Neural crest cell (in vitro differentiated cells): ENCODE measurements at places on chromosomes 6 and 20.

DNA sequence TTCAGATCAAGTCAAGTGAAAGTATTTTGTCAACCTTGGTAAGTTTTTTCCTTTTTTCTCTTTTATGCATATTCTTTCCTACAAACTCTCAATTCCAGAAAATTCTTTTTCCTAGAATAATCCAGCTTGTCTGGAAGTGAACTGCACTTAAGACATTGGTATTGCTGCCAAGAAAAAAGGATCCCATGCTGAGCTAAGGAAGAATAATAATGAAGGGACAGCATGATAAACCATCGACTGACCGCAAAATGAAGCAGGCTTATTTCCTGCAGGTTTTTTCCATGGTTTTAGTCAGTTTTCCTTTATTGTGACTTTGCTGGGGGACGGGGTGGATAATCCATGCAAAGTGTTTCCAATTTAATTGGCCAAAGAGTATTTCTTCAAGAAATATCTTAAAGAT lies 857.6 kb upstream of the SLC35B3 start:
- no peak for DNase-seq

GRCh38 chr6:143176090-143177021 lies 115.7 kb downstream of the AIG1 start:
- DNase-seq = no peak

DNA sequence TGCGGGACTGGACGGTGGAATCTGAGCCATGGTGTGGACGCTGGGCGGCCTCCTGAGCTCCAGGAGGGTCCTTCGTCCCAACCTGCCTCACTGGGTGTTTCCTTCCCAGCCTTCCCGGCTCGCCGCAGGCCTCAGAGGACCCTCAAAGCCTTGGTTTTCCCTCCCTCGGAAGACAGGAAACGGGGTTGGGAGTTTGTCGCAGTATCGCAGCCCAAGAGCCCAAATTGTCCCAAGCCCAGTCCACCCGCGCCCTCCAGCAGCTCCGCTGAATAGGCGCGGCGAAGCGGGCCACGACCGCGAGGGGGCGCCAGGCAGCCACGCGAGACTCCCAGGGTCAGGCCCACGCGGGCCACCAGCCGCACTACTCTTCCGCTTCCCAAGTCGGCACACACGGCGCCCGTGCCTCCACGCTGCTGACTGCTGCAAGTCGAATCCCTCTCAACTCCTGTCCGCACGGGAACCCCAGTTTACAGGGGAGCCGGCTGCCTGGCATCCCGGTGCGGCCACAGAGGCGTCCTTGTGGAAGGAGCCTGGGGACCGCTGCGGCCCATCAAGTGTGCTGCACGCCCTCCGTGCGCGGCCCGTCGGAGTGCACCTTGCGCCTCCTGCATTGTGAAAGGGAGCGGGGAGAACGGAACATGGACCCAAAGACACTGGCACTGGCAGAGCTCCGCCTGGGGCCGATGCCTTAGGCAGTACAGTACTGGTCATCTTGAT lies 40.4 kb upstream of the HMGA1 start:
- DNase-seq = peak; percentile 80

DNA sequence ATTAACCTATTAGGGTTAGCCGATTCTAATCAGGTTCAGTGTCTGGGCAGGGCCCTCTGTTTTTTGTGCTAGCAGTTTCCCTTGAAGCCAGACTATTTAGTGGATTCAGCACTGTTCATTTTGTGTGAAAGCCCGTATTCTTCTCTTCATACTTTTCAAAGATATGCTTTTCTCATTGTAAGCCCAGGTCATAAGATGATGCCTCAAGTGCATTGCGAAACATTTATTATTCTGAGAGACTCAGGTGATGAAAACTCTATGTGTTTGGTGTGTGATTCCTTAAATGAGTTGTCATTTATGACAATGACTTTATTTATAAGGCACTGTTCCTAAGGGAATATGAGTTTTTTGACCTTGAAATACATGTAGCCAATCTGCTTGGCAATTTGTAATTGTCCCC lies 851.0 kb upstream of the FLRT3 start:
- no peak for DNase-seq

DNA sequence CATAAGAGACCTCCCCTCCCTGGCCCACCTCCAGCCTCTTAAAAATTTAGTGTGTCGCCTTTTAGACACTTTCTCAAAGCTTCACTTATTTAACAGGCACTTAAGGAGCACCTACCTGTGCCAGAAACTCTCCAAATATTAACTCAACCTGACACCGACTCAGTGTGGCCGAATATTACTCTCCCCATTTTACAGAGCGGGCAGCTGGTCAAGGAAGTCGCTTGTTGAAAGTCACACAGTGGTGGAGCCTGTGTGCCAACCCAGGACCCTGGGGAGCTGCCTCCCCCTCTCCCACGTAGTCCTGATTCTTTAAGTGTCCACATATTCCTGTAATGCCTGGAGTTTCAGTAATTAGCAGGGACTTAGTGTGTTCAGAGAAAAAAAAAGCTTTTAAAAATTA lies 1.0 kb upstream of the PMEPA1 start:
- DNase-seq = no peak

- DNase-seq = peak; percentile 54
Observed at GRCh38 chr6:2353412-2354137, 108.2 kb upstream of the GMDS start.
